ENCODE measurements at places on chromosomes 6 and 20.

- DNase-seq: no peak
Measured at GRCh38 chr6:135866445-135867123, 15.1 kb downstream of the PDE7B start.

DNA sequence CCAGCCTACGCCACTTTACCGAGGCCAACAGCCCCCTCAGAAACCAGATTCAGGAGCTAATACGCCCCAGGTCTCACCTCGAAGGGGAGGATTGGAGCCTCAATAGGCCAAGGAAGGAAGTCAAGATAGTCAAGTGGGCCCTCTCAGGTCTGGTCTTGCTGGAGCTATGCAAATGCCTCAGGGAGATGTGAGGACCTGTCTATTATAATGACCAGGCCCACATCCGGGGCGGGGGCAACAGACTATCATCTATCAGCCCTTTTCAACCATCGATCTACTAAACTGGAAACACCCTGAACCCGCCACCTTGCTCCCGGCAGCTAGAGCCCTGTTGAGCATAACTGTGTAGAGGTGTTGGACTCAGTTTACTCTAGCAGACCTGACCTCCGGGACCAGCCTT is 12.7 kb upstream of the GSTA3 start:
- no peak for DNase-seq

DNA sequence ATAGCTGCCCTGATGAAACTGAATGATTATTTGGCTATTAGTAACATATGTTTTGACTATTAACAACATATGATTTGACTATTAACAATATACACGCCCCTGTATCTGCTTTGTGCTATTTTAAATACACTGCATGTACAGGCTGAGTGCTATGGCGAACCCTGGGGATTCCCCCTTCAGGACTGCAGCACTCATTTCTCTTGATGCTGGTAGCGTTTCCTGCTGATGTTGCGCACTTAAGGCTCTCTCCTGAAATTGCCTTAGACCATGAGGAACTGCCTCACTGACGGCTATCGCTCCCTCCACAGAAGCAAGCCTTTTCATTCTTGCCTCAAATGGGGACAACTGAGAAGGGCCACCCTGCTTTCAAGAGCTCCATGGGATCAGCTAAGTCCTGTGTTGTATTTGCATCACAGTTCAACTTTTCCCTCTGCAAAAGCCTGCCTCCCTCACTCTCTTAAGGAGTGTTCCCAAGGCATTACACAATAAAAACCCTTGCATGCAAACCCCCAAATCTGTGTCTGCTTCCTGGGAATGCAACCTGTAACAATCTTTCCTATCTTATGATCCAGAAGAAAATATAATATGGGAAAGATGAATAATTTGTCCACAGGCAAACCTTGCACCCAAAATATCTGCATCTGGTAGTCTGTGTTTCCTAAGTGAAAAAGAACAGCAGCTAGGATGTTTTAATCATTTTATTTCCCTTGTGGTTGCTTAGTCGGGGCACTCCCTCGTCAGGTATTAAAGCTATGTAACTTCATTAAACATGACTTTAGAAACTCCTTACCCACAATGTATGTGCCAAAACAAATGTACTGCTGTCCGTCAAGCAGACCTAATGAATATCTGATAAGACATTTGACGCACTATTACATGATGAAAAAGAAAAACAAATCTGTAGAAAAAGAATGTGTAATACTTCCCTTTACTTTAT is 456.4 kb downstream of the COL12A1 start:
- no peak for DNase-seq

DNA sequence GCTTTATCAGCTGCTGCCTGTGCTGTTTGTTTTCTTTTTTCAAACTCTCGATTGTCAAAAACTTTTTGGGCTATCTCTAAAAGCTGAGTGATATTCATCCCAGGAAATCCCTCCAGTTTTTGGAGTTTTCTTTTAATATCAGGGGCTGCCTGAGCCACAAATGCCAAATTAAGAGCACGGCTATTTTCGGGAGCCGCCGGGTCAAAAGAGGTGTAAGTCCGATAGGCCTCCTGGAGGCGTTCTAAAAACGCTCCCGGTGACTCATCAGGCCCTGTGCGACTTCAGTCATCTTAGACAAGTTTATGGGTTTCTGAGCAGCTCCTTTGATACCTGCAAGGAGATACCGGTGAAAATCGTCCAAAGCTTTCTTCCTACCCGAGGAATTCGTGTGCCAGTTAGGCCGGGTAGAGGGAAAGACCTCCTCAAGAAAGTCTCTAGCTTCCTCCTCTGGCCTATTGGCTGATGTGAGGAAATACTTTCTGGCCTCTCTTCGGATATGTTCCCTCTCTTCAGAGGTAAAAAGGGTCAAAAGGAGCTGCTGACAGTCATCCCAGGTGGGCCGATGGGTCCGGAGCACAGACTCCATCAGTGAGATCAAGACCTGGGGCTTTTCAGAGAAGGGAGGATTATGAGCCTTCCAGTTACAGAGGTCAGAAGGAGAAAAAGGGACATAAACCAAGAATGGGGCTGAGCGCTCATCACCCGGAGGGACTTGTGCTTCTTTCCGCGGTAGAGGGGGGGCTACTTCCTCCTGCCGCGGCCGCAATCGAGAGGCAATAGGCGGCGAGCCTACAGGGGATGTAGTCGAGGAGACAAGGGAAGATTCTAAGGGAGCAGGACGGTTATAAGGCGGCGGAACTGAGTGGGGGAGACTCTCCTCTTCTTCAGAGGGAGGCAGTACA is 151.1 kb downstream of the TRIM27 start:
- no peak for DNase-seq

DNA sequence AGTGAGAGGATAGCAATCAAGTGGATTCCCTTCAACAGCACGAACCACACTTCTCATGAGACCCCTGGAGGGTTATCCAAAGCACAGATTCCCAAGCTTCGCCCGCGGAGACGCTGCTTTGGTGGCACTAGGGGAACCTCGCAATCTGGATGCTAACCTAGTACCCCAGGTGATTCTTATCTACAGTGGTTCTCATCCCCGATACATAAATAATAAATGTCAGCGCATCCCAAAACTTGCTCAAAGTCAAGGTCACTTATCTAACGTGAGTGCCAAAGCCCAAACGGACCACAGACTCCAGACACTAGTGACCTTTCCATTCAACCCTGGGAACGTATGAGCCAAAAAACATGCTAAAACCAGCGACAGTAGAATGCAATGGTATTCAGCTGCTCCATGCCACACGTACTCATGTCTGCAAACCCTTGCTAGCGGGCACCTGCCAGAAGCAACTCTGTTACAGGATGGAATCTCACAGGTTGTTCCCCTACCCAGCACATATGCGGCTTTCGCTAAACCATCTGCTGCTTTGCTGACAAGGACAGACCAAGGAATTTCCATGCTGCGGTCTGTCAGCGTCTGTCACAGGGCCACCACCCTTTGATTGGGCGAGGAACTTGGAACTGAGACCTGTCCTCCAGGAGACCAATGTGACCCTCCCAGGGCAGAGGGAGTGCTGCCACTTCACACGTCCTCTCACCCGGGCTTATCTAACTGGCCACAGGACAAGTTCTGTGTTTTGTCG is 16.8 kb downstream of the MYLK4 start:
- no peak for DNase-seq

- DNase-seq: peak; percentile 39
Measured at GRCh38 chr6:125906158-125906998, 50.2 kb upstream of the HINT3 start.

DNA sequence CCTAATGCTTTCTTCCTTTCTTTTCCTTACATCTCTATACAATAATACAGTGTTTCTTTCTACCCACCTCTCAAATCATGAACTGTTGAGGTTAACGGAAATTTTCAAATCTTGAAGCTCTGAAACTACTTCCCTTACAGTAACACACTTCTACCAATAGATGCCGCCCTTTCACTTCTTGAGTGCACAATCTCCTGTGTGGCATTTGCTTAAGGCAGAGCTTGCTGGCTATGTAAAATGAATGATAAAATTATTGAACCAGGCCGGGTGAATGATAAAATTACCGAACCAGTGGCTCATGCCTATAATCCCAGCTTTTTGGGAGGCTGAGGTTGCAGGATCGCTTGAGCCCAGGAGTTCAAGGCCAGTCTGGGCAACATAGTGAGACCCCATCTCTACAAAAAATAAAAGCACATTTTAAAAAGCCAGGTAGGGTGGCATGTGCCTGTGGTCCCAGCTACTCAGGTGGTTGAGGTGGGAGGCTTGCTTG is 56.8 kb downstream of the KCNS1 start:
- no peak for DNase-seq

- no peak for DNase-seq
Measured at GRCh38 chr20:49983123-49983847, 505 bp downstream of the SNAI1 start.

DNA sequence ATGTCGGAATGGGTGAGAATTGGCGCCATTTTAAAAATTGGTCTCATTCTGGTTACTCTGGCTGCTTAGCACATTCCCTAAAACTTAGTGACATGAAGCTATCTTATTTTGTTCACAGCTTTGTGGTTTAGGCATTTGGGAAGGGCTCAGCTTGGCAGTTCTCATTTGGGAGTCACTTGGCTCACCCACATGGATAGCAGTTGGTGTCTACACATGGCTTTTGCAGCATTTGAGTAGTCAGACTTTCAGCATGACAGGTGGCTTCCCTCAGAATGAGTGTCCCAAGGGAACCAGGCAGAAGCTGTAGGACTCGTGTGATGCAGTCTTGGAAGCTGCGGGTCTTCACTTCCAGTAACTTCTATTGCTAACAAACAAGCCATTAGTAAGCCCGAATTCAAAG is 64.6 kb downstream of the UST start:
- DNase-seq: no peak

DNA sequence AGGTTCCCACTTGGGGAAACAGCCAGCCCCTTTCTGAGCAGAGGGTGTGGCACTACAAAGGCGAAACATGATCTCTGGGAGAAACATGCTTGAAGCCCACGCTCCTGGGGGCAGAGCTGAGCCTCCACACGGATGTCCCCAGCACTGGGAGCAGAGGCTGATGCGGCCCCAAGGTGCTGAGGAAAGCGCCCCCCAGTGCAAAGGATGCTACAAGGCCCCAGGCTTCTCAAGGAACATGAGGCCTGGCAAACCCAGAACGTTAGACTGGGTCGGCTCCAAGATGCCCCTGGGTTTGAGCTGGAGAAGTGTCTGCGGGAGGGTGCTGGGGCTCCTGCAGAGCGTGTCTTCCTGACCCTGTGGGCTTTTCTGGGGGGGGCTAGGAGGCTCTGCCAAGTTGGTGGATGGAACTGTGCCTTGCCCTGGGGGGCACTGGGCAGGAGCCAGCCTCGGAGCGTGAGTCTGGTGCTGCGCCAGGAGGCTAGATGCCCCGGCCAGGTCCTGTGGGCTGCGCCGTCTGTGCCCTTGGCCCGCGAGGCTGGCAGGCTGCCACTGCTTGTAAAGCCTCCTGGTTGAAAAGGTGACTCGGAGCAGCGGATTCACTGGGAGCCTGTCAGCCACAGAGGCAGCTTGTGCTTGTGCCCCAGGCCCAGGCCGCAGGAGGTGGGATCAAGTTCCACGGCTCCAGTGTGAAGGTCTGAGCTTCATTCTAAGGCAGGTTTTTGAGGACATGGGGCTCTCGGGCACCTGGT is 8.1 kb downstream of the SYNJ2 start:
- no peak for DNase-seq

- DNase-seq: no peak
Measured at GRCh38 chr6:158773581-158774449, 45.4 kb downstream of the EZR start.

DNA sequence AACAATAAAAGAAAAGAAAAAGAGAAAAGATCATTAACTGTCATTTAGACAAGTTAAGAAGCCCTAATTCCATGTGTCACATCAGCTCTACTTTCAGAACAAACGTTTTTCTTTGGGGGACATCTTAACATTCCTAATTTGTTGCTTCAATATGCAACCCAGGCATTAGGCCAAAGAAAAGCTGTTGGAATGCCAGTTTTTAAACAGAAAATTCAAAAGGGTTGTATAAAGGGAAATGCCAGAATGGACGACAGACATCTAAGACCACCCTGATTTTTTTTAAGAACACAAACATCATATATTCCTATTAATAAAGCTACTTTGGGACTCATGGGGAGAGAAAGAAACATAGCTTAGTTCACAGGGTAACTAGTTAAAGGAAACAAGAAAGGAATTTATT is 315.0 kb downstream of the GMDS start:
- no peak for DNase-seq

GRCh38 chr20:60628749-60629148 is 623.3 kb upstream of the CDH4 start:
- no peak for DNase-seq

- DNase-seq: no peak
Measured at GRCh38 chr6:3891883-3892282, 42.7 kb downstream of the FAM50B start.

GRCh38 chr6:109477725-109478124 is 5.3 kb downstream of the ZBTB24 start:
- no peak for DNase-seq

GRCh38 chr6:57063847-57064246 is 17.4 kb downstream of the KIAA1586 start:
- DNase-seq: no peak

DNA sequence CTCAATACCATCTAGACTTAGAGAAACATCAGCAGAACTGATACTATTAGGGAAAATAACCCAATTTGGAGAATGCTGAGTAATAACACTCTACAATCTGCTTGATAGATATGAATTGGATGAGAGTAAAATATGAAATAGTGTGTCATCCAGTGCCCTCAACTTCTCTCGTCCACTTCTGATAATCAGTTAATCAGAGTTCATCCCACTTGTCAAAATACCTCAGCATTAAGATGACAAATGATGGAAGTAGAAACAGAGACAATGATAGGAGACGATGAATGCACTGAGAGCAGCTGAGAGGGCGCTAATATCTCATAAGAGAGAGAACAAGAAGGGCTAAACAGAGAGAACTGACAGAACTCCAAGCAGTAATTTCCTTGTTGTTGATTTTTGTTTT is 699.6 kb downstream of the EPHA7 start:
- no peak for DNase-seq

- DNase-seq: no peak
Measured at GRCh38 chr6:154962753-154963152, 32.4 kb upstream of the TIAM2 start.

DNA sequence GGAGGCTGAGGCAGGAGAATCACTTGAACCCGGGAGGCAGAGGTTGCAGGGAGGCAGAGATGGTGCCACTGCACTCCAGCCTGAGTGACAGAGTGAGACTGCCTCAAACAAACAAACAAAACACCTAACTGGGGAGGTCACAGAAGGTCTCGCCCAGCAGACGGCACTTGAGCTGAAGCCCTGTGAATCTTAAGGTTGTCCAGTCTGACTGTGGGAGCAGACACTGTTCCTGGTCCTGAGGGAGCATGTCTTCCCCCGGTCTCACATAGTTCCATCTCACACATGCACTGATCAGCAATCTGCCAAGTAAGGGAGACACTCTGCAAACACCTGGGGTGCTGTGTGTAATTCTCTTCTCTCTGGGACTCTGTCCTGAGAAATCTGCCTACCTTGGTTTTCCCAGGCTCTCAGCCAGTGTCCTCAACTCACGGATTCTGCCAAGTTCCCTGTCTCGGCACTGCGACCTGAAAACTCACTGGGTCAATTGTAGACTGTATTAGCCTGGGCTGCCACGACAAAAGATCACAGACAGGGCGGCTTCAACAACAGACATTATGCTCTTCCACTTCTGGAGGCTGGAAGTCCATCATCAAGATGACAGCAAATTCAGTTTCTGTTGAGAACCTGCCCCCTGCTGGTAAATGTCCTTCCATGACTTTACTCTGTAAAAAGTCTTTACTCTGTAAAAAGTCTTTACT is 94.3 kb downstream of the JPH2 start:
- no peak for DNase-seq
